Epithelial cell of esophagus (primary cell): ENCODE measurements at places on chromosomes 6 and 20.

DNA sequence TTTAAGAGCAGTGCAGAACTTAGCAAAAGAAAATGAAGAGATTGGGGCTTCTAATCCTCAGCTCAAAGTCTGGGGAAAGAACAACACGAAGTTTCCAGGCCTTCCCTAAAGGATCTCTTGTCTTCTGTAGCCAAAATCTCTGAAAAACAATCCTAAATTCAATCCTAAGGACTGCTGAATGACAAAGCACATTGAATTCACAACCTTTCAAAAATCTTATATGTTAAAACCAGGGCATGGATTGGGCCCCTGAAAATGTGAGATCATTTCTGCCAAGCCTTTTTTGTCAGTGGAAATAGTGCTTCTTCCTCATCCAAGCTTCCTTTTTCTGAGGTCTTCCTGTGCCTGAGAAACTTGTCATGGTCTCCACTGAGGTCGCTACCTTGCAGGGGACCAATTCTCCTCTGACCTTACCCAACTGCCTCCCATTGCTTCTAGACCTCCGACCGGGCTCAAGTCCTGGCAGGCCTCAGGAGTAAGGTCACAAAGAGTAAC is 126.2 kb upstream of the ARID1B start:
- no peak for DNase-seq

GRCh38 chr6:151914484-151914883 is 107.0 kb downstream of the ESR1 start:
- peak; percentile 56 for DNase-seq

GRCh38 chr20:25223765-25224720 is 23.8 kb upstream of the PYGB start:
- no peak for DNase-seq

GRCh38 chr6:161195386-161195785 is 78.5 kb downstream of the AGPAT4 start:
- peak; percentile 14 for DNase-seq

DNA sequence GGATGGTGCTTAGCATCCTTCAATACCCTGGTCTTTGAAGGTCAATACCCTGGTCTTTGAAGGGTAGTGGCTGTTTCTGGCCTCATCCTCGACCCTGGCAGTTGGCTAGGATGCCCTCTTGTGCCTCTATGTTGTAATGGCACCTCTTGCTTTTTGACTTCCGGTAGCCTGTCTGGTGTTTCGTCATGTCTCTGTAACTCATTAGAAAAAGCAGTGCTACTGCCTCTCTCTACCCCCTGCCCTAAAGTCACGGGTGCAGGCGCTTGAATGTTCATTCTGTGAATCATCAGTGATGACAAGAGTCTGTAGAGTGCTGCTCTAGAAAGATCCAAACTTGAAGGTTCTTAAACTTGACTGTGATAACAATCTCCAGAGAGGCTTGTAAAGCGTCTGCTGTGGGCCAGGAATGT is 28.3 kb downstream of the RSPO4 start:
- DNase-seq, result peak; percentile 53

GRCh38 chr6:136014454-136015437 is 163.2 kb downstream of the PDE7B start:
- DNase-seq, result peak; percentile 30

DNA sequence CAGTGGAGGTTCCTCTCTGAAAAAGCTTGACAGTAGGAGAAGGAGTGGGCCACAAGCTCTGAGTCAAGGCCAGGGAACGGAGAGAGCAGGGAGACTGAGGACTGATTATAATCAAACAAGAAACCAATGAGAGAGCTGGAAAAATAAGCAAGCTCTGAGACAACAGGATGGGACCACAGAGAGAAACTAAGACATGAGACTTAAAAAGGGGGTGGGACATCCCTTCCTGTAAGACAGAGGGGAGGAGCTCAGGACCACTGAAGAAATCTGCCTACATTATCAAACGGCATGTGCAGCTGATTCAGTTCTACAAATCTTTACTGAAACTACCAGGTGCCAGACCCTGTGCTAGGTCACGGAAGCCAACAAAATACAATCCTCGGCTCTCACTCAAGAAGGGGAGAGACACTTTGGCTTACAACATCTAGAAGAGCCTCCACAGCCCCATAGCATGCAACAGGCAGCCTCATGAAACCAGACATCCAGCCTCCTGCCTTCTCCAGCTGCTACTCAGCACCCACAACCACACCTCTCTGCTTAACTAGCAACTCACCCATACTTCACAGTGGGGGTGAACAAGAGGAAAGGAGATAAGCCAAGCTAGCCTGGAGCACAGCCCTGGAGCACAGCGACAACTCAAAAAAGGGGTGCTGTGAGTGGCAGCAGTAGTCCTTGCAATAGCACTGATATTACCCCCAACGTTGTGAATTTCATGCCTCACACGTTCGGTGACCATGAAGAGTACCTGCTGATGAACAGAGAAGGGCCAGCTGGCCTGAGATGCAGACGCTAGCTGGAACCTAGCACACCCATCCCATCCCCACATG is 39.1 kb upstream of the ANKRD60 start:
- DNase-seq, result no peak

DNA sequence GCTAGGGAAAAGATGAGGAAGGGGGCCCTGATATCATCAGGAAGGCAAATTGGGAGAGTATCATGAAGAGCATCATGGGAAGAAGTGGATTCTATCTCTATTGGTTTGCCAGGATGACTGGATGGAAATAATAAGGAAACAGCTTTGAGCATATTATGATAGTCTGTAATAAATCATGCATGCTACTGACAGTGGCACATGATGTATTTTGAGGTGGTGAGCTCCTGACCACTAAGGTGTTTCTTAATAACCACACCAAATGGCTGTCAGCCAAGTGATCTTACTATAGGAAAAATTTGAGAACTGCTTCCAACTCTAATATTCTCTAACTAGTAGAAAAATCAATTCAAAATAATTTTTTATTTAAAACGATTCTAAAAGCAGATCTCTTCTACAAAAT is 548.4 kb upstream of the JAG1 start:
- DNase-seq, result no peak

DNA sequence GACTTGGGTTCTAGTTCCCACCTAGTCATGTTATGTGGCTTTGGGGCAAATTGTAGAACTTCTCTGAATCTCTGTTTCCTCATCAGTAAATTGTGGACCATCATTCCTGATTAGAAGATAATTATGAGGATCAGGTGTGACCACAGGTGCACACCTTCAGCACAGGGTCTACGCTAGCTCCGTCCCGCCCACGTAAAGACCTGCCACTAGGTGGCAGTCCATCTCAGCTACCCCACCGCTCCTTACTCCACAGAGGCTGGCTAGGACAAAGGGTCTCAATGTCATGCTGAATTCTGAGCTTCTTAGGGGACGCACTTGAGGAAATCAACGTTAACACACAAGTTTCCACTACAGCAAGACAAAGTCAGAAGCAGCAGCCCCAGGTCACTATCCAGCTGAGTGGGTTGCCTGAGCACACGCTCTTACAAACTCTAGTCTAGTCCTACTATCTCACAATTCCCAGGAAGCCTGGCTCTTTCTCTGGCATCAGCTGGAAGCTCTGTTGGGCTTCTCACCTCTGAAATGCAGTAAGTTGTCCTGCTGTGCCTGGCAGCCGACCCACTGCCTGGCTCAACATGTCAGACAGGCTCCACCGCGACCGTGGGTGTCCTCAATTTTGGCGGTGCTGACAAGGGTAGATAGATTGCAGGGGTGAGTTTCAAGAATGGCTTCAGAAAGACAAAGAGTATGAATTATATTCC is 2.0 kb upstream of the PLCG1 start:
- peak; percentile 65 for DNase-seq

- no peak for DNase-seq
Observed at GRCh38 chr20:60272790-60273189, 314.6 kb downstream of the CDH26 start.

GRCh38 chr6:27547157-27548075 is 74.5 kb upstream of the ZNF184 start:
- peak; percentile 61 for DNase-seq

DNA sequence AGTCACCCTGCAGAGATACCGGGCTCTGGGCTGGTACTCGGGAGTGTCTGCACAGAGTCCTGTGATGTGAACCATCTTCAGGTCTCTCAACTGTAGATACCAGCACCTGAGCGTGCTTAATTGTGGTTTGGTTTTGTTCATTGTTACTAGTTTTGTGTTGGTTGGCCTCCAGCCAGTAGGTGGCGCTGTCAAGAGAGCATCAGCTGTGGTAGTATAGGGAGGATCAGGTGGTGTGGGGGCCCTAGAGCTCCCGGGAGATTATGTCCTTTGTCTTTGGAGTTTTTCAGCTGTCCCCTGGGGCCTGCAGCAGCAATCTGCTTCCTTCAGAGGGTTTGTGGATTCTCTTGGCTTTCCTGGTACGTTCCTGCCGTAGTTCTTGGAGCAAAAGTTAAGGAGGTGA is 67.9 kb downstream of the CDYL start:
- DNase-seq, result no peak
